ENCODE measurements at places on chromosomes 7 and 10.

DNA sequence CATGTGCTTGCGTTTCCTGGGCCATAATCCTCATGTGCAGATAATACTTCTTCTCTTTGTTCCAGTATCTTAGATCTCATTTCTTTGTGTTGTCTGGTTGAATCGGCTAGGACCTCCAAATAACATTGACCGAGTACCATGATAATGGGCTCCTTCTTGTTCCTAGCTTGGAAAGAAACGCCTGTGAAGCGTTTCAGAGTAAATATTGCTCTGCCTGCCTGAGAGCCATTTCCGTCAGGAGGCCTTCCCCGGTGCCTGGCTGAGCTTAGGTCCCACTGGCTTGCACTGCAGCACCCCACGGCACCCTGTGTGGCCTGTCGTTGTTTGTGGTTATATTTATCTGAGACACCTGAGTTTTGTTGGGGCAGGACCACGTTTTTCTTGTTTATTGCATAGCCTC lies 17.7 kb downstream of the FOXK1 start:
- no peak for DNase-seq

DNA sequence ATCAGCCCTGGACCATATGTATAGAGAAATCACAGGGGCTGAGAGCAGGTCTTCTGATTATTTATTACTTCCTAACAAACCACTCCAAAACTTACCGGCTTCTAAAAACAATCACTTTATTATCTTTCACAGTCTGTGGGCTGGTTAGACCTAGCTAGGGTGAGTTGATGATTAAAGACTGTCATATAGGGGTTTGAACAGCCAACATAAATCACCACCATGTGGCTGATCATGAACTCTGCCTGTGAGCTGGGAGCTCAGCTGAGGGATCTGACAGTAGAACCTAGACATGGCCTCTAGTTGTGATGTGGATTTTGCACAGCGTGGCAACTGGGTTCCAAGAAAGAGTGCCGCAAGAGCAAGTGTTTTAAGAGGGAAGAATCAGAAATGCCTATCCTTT lies 305.4 kb downstream of the CSTF2T start:
- DNase-seq: no peak

- no peak for DNase-seq
Observed at GRCh38 chr7:74027683-74028320, at the start of gene ELN. Gene ELN, plus strand, starts transcription at chr7:74028173. Its CDS starts 15 bp downstream, at chr7:74028188.

GRCh38 chr7:84236398-84236797 lies 41.8 kb upstream of the SEMA3A start:
- no peak for DNase-seq

GRCh38 chr10:44862006-44862751 lies 49.0 kb upstream of the TMEM72 start:
- no peak for DNase-seq

DNA sequence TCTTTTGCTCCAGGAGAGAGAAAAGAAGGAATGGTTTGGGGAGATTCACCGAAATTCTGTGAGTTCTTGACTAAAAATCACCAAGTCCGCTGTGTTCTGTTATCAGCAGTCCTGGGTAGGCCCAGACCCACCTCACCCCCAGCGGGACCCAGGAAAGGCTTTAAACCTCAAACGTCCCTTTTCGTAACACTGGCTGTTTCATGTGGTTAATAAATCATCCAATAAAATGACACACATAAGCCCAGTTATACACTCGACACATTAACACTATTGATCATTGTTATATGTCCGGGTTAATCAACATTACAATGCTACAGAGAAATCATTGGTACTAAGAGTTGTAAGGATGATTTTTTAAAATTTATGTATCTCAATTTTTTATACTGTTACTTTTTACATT lies 25.2 kb downstream of the DIP2C start:
- DNase-seq: no peak

DNA sequence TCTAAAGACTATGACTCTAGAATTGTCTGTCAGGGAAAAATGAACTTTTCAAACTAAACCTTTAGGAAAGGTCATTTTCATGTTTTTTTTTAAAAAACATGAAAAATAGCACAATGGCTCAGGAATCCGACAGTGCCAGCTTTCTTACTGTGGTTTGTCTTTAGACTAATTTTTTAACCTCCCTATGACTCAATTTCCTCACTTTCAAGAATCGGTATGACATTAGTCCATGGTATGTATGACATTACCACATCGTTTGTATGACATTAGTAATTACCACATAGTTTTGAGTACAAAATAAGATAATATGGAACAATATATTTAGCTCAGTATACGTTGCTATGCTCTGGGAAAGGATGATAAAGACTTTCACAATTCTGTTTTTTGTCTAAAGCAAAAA lies 383.2 kb downstream of the PTPRN2 start:
- no peak for DNase-seq

GRCh38 chr7:67056683-67057082 lies 60.0 kb downstream of the TYW1 start:
- DNase-seq: no peak

DNA sequence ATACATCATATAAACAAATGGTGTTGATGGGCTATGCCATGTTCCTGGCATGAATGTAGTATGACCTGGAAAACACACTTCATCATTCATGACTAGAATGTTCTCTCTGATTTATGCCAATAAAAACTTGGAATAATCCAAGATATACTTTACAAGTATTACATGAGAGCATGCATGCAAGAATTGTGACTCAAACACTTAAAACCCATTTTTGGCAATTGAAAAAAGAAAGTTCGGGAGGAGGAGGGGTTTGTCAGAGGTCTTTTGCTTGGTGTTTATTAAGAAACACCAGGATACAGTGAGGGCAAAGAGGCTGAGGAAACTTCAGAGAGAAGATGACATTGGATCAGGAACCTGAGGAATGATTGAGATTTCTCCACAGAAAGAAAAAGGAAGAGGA lies 10.2 kb upstream of the CUL1 start:
- no peak for DNase-seq

- no peak for DNase-seq
Observed at GRCh38 chr10:128147669-128148068, 21.4 kb upstream of the MKI67 start.

Measured in DND-41 (cell line).